ENCODE measurements at places on chromosomes 2 and 18.

DNA sequence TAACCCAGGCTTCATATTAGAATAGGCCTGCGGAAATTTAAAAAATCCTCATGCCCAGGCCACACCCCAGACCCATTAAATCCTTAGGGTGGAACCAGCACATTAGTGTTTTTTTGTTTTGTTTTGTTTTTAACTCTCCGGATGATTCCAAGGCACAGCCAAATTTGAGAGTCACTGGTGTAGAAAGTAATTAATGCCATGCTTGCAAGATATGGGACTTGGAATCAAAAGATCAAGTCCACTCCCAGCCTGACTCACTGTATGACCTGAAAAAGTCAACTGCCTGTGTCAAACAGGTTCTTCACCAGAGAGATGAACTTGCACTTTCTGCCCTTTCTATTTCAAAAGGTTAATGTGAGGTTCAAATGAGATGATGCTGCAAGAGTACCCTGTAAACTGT, 310.3 kb upstream of the LYPD1 start:
- no peak for DNase-seq

- no peak for DNase-seq
Observed at GRCh38 chr2:63903003-63903402, 61.3 kb downstream of the UGP2 start.

DNA sequence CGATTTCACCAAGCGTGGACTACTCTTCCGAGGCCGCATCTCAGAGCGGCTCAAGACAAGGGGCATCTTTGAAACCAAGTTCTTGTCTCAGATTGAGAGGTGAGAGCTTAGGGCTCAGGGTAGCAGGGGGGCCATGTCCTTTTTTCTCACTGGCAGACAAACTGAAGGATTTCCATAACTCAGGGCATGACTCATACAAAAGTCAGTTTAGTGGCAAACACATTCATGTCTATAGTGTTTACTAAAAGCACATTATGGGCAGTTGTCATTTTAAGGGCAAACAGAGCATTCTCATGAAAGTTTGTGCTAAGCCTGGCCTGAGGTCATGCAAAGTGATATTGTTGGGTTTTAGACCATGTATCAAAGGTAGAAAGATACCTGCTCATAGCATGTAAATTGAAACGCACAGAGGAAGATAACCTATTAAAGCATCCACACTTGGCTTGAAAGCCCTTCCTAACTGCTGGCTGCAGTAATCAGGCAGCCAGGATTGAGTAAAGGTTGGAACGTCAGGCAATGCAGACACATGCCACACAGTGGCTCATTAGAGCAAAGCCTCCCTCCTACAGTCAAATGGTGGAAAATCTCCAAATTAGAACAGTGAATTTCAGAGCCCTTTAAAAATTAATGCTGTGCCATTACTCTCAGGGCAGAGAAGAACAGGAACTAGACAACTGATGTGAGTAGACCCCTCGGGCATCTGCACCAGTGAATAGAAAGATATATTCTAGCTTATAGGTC, 54.2 kb downstream of the HK2 start:
- no peak for DNase-seq

DNA sequence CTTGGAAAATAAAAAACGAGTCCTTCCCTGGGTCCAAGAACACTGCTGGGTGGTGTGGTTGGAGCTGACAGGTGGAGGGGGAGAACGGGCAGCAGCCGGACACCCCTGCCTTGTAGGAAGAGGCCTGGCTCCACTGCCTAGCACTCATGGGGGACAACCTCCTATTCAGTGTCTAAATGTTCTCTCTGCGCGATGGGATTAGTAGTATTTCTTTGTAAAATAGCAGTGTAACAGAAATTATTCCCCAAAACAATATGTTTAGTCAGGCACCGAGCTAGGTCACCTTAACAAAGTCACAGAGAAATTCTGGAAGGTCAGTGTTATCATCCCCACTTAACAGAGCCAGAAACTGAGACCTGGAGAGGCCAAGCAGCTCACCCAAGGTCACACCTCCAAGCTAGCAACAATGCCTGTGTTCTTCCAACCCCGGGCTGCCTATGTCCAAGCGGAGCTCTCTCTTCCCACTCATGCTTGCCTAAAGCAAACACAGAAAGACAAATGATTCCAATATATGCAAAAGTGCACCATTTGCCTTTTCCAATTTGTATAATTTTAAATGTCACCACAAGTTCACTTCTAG, 68.0 kb downstream of the STEAP3 start:
- DNase-seq: no peak

DNA sequence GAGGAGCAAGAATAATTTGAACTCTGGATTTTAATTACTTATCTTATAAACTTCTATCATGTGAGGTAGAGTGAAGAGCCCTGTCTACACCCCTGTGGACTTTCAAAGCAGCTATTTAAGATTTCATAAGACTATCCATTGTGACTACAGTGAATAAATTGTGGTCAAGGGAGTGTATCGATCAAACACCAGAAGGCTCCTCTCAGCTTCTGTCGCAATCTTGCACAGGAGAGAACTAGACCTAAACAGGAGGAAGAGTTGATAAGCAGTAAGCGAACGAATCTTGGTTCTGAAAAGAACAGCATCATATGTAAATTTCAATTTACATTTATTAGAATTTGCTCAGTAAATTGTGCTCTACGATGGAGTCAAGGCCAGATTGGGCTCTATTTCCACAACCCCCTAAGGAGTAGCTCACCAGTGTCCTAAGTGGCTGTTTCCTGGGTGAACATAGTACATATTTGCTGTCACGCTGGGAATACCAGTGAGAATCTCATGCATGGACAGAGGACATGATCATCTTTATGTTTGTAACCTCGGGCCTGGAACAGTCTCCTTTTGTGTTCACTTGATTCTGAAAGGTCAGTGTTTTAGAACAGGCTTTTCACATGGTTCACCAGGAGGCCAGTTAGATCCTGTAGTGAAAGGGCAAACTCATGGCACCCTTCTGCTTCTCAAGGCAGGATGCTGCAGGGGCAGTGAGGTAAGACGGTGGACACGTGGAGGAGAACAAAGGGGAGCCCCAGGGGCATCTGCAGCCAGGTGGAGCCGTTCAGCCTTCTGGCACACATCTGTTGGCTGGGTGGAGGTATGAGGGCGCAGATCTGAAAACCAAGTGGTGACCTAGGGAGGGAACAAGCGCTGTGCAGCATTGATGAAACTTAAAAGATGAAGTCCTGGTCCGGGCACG, 33.3 kb downstream of the NPAS2 start:
- DNase-seq: no peak

- DNase-seq: no peak
Observed at GRCh38 chr2:134718817-134719814, at the start of gene TMEM163. Gene TMEM163, minus strand, starts transcription at chr2:134719000.

DNA sequence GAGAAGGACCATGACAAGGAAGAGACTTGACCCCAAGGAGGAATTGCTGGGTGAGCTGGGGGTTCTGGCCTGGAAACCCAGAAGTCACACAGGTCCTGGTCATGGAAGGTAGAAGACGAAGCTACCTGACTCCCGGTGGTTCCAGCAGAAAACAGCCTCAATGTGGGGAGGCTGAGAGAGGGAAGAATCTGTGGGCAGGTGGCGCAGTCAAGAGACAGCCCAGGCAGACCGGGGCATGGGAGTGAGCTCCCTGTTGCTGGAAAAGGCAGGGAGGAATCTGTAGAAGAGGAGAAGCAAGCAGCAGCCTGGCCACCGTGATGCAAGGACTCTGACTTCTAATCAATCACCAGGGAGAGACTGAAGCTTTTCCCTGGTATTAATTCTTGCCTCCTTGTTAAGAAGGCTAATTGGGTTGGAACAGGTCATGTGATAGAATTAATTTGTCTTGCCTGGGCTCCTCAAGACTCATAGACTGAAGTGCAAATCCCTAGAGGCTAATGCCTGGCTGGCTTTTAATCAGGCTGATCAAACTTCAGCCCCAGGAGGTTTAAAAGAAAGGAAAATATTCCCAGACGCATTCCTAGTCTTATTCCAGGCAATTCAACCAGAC, 30.1 kb downstream of the CNGA3 start:
- DNase-seq: no peak

DNA sequence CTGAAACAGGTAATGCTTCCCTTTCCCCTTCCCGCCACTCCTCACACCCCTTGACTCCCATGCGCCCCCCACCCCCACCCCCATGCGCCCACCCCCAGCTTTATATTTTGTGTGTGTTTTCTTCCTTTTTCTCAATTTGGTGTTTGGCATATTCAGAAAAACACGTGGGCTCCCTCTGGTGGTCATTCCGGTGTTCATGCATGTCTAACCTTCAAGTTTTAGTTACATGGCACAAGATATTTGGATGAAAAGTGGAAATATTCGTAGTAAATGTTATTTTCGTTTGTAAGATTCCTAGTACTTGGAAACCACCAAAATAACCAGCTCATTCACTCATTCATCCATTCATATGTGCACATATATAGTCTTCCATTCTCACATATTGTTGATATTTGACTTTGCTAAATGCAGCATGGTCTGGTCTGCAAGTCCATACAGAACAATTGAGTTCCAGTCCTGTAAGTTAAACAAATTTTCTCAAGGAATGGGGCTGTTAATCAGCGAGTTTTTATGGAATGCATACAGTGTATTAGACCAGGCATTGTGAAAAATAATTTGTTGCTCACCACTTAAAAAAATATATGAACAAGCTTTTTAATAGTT, 143.6 kb upstream of the MAP3K20 start:
- DNase-seq: peak; percentile 63

GRCh38 chr2:17101091-17101490, 417.1 kb downstream of the RAD51AP2 start:
- no peak for DNase-seq

DNA sequence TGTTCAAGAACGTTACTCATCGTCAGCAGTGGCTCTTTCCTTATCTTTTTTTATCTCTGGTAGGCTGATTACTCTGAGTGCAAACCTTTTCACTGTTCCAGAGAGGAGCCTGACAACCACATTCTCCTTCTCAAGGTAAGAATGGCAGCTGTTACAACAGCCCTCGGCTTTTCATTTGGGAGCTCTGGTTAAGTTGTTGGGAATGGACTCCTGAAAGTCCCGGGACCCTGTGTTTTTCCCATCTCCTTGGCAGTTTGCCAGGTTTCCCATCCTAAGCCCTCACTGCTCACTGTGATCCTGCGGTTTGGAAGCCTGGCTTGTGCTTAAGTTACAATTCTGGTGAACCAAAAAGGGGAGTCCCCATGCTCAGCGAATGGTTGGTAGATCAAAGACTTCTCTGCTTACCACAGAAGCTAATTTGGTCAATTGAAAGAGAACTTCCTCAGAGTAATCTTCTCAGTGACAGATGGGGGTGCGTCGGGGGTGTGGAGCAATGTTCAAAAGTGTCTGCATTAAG, 122.3 kb downstream of the LYPD6B start:
- no peak for DNase-seq

DNA sequence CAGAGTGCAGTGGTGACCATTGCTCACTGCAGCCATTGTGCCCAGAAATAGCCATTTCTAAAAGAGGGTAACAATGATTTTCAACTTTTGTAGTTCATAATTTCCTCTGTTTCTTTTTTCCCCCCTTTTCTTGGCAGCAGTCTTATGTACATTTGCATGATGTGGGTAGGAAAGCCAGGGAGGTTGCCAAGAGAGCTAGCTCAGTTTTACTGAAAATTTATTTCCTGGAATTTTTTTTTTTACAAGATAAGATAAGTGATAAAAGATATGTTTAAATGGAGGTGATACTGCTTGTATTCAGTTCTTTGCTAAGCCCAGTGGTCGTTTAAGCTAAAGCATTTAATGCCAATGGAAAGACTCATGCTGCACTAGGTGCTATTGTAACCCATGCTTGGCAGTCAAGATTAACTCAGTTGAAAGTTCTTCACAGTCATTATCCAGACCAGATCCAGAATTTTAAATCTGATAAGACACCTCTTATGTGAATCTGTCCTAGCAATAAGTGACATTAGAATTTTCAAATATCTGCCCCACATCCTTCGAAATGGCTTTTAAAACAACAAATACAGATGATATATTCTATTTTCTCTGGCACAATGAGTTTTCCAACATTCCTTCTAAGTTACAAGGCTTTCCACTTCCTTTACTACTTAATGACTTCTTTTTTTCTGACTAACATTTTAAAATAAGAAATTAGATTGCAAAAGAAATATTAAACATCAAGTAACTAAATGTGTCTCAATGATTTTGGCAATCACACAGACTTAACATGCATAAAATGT, 4.4 kb upstream of the ATP8B1 start:
- DNase-seq: no peak

- DNase-seq: no peak
Observed at GRCh38 chr18:55910296-55910695, 322.3 kb upstream of the TCF4 start.

- DNase-seq: no peak
Observed at GRCh38 chr18:1075322-1075721, 170.7 kb downstream of the ADCYAP1 start.

GRCh38 chr18:38940863-38941531, 1375.4 kb upstream of the CELF4 start:
- peak; percentile 5 for DNase-seq

DNA sequence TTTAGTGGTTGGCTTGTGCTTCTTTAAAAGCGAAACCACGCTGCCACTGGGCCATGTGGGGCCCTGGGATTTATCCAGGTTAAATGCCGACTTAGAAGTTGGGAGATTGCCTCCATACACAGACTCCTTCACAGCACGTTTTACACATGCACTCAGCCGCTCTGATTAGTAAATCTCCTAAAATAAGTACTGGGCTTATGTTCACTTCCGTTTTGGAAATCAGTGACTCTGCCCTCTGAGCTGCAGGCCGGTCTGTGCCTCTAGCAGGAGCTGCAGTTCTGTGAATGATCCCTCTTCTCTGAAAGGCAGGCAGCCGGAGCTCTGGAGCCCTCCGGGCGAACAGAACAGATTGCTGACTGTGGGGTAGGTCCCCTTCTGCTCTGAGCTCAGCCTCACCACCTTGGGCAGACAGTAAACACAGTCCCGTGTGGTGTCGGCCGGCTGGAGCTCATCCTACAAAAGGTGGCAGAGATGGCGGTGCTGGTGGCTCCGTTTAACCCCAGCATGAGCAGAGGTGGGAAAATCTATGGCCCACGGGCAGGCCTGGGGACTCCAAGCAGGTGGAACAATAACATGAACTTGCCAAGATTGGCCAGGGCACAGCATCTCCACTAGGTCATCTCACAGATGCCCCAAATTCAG, 9.8 kb upstream of the RAB17 start:
- DNase-seq: no peak

DNA sequence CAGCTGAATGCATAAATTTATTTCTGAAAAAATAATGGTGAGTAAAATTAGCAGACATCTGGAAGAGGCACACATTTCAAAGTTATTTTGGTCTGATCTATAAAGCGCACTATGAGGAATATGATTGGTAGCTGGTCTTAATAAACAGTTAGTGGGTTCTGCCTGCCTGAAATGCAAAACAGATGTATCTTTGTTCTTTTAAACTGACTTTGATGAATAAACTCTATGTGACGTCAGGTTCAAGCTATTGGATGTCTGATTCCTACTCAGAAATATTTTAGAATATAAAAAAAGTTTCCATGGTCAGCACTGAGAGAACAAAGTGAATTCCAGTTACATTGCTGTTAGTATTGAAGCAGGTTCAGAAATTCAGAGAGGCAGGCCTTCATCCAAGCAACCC, 136.4 kb downstream of the TPGS2 start:
- no peak for DNase-seq

- no peak for DNase-seq
Observed at GRCh38 chr2:159960414-159960813, 102.0 kb downstream of the PLA2R1 start.

Data from activated T-cell treated with anti-CD3 and anti-CD28 coated beads for 1 hour (primary cell).